ENCODE measurements at places on chromosomes 4 and X.
A peak's percentile ranks its signal among the peaks of the same experiment; 100 is the strongest.

DNA sequence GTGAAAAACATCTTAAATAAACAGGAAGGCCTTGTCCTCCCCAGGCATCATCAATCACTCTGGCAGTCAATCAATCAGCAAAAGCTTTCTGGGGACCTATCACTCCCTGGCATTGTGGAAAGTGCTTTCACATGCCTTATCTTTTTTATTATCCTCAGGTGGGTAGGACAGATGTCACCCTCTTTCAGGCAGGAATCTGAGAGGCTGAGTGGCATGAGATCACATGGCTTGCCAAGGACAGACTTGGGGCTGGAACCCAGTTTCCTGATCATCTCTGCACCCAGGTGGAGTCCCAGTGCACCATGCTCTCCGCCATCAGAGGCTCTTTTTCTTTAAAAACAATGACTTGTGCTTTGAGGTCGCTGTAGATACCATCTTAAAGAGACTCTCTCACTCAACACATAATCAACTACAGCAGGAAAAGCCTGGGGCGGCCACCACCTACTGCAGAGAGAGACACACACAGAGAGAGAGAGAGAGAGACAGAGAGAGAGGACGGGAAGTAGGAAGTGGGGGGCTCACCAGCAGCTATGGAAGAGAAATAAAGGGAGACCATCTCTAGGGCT lies 282.7 kb downstream of the PTTG2 start:
- peak; percentile 16 for DNase-seq

GRCh38 chr4:87076690-87077358 lies 142.0 kb downstream of the AFF1 start:
- no peak for DNase-seq

DNA sequence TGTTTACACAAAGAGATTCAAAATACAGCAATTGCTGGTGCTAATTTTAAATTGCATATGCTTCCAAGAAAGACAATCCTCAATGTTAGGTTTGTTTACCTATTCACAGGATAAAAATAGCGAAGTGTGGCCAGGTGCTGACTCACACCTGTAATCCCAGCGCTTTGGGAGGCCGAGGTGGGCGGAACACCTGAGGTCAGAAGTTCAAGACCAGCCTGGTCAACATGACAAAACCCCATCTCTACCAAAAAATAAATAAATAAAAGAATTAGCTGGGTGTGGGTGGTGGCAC lies 77.7 kb downstream of the OPHN1 start:
- DNase-seq, result no peak

GRCh38 chrX:139224953-139225665 lies 305.4 kb upstream of the F9 start:
- no peak for DNase-seq

- no peak for DNase-seq
These were observed 89.9 kb upstream of the PRKX start for GRCh38 chrX:3803305-3803704.

GRCh38 chrX:35617836-35618235 lies 180.3 kb upstream of the MAGEB16 start:
- DNase-seq, result no peak

- DNase-seq, result no peak
These were observed 37.9 kb upstream of the SCRG1 start for GRCh38 chr4:173436771-173437265.

- no peak for DNase-seq
These were observed 205.1 kb upstream of the CTSO start for GRCh38 chr4:156158747-156159146.

GRCh38 chr4:108628411-108628810 lies 8.0 kb downstream of the RPL34 start:
- DNase-seq, result no peak

DNA sequence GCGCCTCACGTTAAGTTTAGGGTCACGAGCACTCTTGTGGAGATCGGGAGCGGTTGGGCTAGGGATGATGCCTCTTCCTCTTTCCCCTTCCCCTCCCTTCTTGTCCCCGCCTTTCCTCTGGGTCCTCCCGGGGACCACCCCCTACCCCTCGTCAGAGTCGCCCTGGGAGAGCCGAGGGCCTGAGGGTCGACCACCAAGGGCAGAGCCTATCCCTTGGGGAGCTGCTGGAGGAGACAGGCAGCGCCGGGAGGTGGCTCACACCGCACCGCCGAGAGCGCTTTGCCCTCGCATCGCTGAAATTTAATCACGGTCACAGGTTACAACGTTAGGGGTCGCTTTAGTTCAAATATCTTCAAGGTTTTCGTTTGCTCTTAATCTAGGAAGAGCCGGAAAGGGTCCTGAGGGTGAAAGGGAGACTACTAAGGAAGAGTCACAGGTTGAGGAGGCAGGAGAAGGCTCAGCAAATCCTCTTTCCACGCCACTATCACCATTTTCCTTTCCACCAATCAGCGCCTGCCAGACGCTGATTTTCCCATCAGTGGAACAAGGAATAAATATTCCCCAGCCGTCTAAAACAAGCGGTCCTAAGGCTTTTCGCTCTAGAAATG lies 528 bp upstream of the SNCA start:
- DNase-seq, result peak; percentile 40

- DNase-seq, result no peak
These were observed 528.2 kb upstream of the FAT1 start for GRCh38 chr4:187251896-187252295.

DNA sequence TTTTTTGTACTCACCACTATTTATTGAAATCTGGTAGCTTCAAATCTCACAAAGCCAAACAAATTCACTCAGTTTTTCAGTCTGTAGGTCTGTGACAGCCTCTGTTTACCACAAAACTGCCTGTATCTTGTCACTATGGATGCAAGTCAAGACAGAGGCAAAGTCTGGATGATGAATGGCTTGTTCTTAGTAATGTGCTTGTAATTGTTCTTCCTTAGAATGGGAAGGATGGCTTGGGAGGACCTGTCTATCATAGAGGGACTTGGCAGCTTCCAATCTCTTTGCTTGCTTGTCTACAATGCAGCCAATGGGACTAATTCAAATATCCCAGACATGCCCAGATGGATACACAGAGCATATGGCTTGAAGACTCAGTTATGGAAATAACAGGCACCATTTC lies 141.2 kb upstream of the SCML1 start:
- no peak for DNase-seq

DNA sequence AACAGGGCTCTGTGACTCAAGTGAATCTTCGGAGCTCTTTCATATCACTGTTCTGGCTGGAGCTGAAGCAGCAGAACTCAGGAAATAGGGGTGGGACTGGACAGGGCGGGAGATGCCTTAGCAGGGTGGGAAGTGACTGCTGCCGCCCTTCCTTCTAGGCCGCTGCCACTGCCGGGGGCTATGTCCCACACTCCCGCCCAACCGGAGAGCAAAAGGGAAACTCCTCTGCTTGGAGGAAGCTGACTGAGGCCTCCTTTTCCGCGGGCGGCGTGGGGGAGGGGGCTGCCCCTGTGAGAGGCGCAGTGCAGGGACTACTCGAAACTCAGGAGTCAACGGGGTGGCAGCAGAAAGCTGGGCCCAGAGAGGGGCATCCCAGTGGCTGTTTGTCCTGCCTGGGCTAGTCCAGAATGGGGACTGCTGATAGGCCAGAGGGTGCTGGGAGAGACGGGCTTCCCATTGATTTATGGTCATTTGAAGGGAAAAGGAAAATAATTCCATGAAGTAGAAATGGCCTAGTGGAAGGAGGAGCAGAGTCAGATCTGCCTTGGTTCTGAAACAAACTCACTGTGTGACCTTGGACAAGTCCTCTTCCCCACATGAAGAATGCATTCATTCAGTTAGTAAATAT lies 36.9 kb downstream of the STARD8 start:
- peak; percentile 17 for DNase-seq

DNA sequence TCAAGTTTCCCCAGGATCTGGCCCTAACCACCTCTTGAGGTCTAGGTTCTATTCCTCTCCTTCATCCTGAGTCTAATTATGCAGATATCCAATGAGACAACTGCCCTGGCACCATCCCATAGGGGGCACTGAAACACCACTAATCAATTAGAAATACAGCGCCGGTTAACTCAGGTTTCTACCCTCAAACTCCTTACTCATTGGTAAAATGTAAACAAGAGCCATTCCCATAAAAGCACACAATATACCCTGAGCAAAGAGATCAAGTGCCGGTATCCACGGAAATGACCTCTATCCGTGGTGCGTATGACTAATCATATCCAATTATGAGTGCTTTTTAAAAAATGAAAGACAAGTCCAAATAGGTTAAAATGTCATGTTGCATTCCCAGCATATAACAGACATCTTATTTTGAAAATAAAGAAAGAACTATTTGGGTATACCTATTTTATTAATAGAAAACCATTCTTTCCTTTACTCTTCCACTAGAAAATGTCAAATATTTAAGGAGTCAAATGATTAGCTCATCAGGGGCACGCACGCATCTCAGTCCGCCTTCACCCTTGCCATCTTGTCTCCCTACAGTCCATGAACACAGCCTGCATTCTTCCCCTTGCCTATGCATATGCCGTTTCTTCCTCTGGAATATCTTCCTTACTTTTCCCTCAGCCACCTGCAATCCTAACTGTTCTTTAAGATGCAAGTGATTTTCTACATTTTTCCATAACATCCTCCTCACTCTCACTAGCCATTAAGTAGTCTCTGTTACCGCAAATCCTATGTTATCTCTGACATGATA lies 141.1 kb downstream of the MAML3 start:
- peak; percentile 60 for DNase-seq

- peak; percentile 81 for DNase-seq
These were observed 9.6 kb upstream of the MRPL1 start for GRCh38 chr4:77852892-77853495.

- DNase-seq, result no peak
These were observed 17.9 kb downstream of the OCRL start for GRCh38 chrX:129557844-129558480.

DNA sequence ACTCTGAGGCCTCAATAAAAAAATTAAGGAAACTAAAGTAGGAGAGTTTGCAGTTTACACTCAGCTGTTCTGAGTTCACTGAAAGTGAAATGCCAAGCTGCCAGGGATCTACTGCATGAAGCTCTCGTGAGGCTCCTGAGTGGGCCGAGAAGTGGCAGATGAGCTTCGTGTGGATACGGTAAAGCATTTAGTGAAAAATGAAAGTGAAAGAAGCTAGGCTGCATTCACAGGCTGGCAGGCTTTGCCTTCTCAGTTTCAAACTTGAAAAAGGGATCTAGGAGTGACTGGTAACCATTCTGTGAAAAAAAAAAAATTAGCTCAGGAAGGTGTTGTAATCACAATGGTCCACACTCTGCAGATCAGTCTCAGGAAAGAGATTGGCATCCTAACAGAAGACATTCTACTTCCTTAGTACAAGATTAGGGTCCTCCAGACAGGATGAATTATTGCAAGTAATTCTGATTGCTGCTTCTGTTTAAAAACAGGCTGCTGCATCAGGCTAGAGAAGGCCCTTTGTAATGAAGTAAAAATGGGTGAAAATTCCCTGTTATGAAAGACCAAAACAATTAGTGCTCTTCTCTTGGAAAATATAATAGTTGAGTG lies 679.9 kb downstream of the RPA4 start:
- DNase-seq, result peak; percentile 56

- no peak for DNase-seq
These were observed 2.4 kb upstream of the MORF4L2 start for GRCh38 chrX:103688946-103689345.

DNA sequence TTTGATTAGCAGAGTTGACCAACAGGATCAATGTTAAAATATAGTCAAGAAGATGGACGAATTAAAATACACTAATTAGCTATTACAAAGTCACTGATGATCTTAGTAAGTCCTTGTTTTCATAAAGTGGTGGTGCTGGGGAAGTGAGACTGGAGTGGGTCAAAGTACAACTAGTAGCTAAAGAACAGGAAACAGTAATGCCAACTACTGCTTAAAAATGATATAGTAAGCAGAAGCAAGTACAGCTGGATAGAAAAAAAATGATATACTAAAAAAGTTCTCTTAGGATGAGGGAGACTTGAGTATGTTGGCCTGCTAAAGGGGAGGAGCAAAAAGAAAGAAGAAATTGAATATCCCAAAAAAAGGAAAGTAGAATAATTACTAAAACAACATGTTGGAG lies 580.8 kb upstream of the FTHL17 start:
- DNase-seq, result no peak

DNA sequence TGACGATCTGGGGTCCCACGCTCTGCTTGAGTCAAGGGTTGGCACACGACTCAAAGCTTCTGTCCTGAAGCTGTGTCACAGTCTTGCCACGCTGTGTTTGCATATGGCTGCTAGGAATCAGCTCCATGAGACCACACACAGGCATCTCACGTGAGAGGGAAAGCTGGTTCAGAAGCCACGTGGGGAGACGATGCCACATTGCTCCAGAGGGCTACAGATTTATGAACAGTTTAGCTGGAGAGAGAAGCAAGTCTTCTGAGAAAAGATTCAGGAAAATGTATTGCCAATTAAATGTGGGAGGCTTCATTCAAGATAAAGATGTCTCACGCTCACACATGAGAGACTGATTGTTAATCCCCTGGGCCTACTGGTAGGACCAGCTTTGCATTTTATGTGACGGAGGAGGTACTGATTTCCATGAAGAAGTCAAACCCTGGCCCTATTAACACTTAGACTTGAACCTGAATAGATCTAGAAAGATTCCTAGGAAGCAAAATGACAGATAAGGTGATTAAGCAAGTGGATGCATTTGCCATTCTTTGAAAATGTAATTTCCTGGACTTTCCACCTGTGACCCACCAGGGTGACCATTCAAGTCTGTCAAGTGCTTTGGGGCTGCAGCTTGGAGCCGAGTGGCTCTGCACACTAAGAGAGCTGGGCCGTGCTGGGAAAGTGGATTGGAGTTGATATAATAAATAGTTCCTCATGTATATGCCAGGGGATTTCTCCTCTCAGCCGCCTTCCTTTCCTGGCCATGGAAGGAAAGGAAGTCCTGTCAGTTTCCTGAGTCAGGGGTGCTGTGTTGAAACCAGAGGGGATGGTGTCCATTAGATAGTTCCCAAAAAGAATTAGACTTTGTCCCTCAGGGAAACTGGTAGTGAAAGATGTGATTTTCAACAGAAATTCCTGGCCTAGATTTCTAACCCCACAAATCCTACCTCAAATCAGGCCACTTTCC lies 29.0 kb downstream of the ENPP6 start:
- no peak for DNase-seq

DNA sequence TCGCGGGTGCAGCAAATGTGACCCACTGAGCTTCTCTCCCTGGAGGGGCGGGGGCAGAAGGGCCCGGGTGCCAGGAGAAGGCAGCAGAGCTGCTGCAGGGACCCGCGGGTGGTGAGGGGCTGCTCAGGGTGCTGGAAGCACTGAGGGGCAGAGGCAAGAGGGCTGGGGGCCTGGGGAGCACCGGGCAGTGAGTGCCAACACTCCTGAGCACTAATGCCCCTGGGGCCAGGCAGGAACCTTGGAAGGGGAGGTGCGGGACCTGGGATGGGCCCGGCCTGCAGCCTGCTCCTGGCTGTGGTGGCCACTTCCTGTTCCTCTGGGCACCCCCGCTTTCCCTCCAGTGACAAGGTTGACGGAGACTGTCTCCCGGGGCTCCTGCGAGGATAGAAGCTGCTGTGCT lies 66.5 kb upstream of the ADRA2C start:
- no peak for DNase-seq

DNA sequence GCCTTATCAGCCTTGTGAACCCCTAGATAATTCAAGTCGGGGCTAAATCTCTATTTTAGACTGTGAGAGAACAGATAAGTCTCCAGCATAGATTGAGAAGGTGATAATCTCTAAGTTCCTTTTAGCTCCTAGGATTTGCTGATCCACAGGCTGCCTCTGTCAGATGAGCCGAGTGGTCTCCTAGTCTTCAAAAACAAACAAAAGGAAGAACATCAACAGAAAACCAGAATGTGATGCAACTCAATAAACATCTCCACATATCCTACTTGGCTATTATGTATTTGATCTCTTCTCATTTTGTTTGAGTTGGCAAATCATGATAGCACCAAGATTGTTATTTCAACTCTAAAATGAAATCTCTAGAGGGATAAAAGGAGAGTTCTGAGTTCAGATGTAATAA lies 88.4 kb upstream of the SLC7A11 start:
- DNase-seq, result no peak

All from activated CD4-positive, alpha-beta memory T cell treated with anti-CD3 and anti-CD28 coated beads, Interleukin-2, amount 10 ng/mL, durations not matched to agents 7 days and 5 days (primary cell).